ENCODE measurements at places on chromosomes 6 and 20. TPM values are rescaled to one million over a fixed set of nuclear protein-coding genes. Genes with fewer than 3 reads are reported as not detected.

Gene CCN2
- not detected for polyA plus RNA-seq

Gene HCRTR2
- not detected for polyA plus RNA-seq

Gene ACSS1
- 59.8 TPM for polyA plus RNA-seq

Gene METTL24
- not detected for polyA plus RNA-seq

Gene SLC17A5
- polyA plus RNA-seq, result 4.4 TPM

Gene HLA-DRA
- 8,827 TPM for polyA plus RNA-seq

Gene PRICKLE4
- not detected for polyA plus RNA-seq

Gene TRIM10
- not detected for polyA plus RNA-seq

Gene ITPR3
- polyA plus RNA-seq, result 6.7 TPM

Gene MLIP
- polyA plus RNA-seq, result not detected

Gene C6orf58
- not detected for polyA plus RNA-seq

Gene NRN1
- polyA plus RNA-seq, result 0.40 TPM

Gene COMMD7
- 81.5 TPM for polyA plus RNA-seq

Gene EBF4
- polyA plus RNA-seq, result 1.1 TPM

Gene BTNL2
- polyA plus RNA-seq, result not detected

Gene TREM1
- polyA plus RNA-seq, result 0.58 TPM

Gene SAMD5
- polyA plus RNA-seq, result not detected

Gene PLA2G7
- polyA plus RNA-seq, result not detected

Gene VNN1
- polyA plus RNA-seq, result not detected

Gene ENPP5
- polyA plus RNA-seq, result 1.7 TPM

Gene EYA2
- polyA plus RNA-seq, result 0.11 TPM

Gene EEF1A2
- not detected for polyA plus RNA-seq

Gene RNF144B
- polyA plus RNA-seq, result 6.2 TPM

Gene MCM9
- polyA plus RNA-seq, result 31.6 TPM

Gene IFNGR1
- polyA plus RNA-seq, result 38.1 TPM

Gene CD164
- 215 TPM for polyA plus RNA-seq

Gene LRFN2
- not detected for polyA plus RNA-seq

Gene ZC3H12D
- polyA plus RNA-seq, result 8.2 TPM

Gene PAK5
- polyA plus RNA-seq, result not detected

Gene SGK1
- polyA plus RNA-seq, result 4.7 TPM

Gene MCCD1
- polyA plus RNA-seq, result not detected

Gene SPTLC3
- polyA plus RNA-seq, result not detected

Gene WFDC2
- 2.2 TPM for polyA plus RNA-seq

Gene SAMD10
- 9.5 TPM for polyA plus RNA-seq

Gene DLK2
- not detected for polyA plus RNA-seq

Gene C6orf132
- polyA plus RNA-seq, result not detected

Gene PPP1R14C
- not detected for polyA plus RNA-seq

Gene TNFRSF6B
- polyA plus RNA-seq, result not detected

Gene KHDC1
- polyA plus RNA-seq, result 3.1 TPM

Gene SPAG4
- polyA plus RNA-seq, result 1.9 TPM

Gene CDSN
- not detected for polyA plus RNA-seq

Gene PLG
- polyA plus RNA-seq, result not detected

Gene RAB44
- polyA plus RNA-seq, result not detected

Gene TMEM200A
- polyA plus RNA-seq, result 0.33 TPM

Gene FAM184A
- polyA plus RNA-seq, result 0.09 TPM

Gene PLEKHG1
- 40.2 TPM for polyA plus RNA-seq

Gene PTCHD4
- polyA plus RNA-seq, result not detected

Gene TGM3
- not detected for polyA plus RNA-seq

Measured in IgD-negative memory B cell (primary cell).